Cardiac fibroblast (primary cell): ENCODE measurements at places on chromosomes 6 and 20.

GRCh38 chr20:55173601-55174000, 698.2 kb downstream of the DOK5 start:
- no peak for DNase-seq

DNA sequence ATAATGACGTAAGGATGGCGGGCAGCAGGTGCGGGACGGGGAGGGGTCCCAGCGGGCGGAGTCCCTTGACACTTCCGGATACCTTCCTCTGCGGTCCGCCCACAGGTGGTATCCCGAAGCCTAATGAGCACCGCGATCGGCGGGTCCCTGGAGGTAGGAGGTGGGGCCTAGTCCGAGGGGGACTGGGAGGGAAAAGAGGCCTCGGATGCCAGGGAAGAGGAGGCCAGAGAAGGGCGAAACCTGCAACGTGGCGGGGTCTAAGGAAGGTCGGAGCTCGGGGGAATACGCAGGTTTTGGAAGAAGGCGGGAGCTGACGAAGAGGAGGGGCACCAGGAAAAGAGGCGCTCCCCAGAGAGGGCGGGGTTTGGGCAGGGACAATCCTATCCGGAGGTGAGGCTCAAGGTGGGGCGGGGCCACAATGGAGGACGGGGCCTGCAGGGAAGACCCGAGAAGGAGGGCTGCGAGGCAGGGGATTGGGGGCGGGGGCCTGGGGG, 3.7 kb downstream of the PRSS16 start:
- peak; percentile 19 for DNase-seq

DNA sequence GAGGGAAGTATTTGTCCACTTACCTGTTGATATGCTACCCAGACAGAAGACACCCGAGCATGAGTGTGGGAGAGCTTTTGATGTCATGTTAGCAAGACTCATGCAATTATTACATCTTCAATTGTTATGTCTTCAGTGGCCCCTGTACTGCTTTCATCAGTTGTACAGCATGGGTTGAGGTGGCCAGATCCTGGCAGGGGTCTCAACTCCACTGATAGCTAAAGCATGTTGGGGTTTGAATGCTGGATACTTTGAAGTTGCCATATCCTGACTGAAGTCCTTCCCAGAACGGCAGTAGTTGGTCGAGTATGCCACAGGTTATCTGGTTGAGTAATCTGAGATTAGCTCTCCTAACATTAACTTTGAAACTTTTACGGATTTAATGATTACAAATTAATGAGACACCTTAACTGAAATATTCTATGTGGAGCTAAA, 46.7 kb downstream of the LRRN4 start:
- DNase-seq: peak; percentile 28

GRCh38 chr6:38942442-38942841, 106.1 kb upstream of the GLP1R start:
- DNase-seq: no peak

DNA sequence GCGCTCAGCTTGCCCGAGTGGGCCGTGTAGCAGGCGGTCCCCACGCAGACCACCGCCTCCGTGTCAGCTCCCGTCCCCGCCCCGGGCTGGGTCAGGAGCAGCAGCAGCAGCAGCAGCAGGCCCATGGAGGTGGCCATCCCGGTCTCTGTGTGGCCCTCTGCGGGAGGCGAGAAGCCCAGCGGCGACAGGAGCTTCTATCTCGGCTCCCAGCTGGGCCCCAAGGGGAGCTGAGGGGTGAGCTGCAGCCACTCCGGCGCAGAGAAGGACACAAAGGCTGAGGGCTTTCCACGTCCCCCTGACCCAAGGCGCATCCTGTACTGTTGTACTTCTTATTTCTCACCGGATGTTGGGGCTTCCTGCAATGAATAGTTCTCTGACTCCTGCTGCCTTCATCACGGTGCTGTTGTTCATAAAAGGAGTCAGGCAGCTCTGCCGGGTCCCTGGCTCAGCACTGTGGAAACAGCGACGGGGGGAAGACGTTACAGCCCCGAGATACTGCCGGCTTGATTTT, at the start of gene CD93:
CD93 (minus strand) TSS at position 269 of the 511 bp plus-strand sequence; CDS start at position 137, 132 bp downstream.
- peak; percentile 67 for DNase-seq

- no peak for DNase-seq
Measured at GRCh38 chr6:24149296-24149695, 23.3 kb downstream of the NRSN1 start.

DNA sequence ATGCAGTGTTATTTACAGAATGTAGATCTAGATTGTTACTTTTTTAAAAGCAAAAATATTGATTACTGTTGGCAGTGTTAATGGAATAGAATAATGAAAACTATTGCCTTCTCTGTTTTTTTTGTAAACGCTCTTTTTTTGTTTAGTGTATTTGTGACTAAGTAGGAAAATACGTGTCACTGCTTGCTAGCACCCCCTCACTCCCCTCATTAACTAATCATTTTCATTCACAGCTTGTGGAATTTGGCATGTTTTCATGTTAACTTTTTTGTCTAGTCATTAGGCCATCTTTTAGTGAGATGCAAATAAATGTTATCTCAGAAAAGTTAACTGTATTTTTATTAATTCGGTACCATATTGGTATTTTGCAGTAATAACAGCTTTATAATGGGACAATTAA, 29.8 kb downstream of the ADGRG6 start:
- no peak for DNase-seq

DNA sequence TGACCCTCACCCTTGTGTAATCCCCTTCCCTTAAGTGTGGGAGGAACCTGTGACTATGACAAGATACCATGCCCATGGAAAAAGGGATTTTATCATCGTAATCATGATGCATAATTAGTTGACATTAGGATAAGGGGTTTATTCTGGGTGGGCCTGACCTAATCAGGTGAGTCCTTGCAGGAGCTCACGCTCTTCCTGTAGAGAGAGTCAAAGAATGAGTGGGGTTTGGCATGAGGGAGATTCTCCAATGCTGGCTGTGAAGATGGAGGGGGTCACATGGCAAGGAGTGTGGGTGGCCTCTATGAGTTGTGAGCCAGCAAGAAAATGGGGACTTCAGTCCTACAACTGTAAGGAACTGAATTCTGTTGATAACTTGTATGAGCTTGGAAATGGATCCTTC, 342.0 kb upstream of the TSHZ2 start:
- no peak for DNase-seq

- DNase-seq: peak; percentile 77
Measured at GRCh38 chr20:43220612-43221011, 30.9 kb upstream of the PTPRT start.

GRCh38 chr6:133827766-133828165, 61.1 kb upstream of the TCF21 start:
- DNase-seq: no peak

GRCh38 chr6:143528164-143528811, 16.8 kb upstream of the FUCA2 start:
- no peak for DNase-seq

DNA sequence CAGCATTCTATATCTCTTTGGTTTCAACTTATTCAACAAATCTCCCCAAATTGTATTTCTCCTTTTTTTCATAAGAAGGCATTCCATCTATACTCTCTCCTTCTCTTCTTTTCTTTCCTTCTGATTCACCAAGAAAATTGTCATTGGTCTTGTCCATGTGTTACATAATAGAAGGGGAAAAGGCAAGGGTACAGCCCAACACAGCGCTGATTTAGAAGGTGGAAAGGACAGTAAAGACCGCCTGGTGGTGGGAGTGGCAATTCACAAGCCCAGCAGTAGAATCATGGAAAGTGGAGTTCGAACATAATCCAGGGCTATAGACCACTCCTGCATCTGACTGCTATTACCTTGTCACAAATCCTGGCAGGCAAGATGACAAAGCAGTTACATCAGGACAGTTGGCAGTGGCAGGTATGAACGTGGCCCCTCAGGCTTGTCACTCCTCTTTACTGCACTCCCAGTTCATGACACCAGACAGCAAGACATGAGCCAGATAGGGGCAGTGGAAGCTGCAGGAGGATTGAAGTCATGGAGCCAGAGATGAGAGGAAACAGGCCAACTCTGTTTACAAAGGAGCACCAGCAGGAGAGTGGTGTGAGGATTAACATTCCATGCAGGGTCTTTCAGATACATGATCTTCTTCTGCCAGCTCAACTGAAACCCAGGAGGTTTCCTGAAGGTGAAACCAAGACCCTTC, 2.1 kb upstream of the TNFAIP3 start:
- no peak for DNase-seq

GRCh38 chr6:147278891-147279290, 74.7 kb downstream of the STXBP5 start:
- DNase-seq: no peak

DNA sequence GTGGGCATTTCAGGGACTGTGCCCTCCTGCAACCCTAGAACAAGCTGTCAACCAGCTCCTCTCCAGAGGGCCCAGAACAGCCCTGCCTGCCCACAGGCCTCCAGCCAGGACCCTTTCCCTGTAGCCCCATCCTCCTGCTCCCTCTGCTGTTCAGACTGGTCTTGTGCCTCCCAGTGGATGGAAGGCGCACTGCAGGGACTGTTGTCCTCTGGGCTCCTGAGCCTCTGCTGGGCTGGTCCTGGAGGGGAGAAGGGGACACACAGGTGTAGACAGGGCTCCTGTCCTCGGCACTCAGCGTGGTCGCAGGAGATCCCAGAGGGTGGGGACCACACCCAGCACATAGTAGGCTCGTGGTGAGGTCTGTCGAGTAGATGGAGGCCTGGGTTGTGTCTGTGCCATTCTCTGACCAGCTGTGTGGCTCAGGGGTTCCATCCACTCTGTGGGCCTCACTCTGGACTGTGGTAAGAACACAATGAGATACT, 11.5 kb downstream of the ITPR3 start:
- peak; percentile 50 for DNase-seq

DNA sequence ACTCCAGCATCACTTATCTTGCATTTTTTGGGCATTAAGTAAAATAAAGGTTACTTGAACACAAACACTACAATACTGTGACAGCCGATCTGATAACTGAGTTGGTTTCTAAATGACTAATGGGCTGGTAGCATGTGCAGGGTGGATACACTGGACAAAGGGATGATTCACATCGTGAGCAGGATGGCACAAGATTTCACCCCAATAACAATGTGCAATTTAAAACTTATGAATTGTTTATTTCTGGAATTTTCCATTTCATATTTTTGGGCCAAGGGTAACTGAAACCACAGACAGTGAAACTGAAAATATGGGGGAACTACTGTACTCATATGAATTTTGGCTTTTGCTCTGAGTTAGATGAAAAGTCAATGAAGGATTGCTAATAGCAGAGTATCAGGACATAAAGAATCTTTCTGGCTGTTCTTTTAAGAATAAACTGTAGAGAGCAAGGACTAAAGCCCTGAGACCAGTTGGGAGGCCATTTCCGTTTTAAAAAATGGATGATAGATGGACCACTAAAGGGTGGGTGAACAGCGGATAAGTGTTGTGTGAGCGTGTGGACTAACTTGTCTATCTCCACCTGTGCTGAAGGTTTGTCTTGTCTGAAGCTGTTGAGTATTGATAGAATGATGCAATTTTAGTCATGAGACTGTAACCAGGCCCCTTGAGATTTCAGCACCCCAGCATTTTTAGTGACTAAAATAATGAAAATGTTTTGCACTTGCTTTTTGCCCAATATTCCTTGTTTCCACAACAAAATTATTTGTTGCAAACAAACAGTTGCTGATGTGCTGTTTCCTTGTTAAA, 8.2 kb downstream of the SPINT3 start:
- peak; percentile 5 for DNase-seq

GRCh38 chr20:57568088-57568896, 7.4 kb downstream of the PCK1 start:
- no peak for DNase-seq

GRCh38 chr6:154125421-154125820, 86.4 kb downstream of the OPRM1 start:
- DNase-seq: no peak

DNA sequence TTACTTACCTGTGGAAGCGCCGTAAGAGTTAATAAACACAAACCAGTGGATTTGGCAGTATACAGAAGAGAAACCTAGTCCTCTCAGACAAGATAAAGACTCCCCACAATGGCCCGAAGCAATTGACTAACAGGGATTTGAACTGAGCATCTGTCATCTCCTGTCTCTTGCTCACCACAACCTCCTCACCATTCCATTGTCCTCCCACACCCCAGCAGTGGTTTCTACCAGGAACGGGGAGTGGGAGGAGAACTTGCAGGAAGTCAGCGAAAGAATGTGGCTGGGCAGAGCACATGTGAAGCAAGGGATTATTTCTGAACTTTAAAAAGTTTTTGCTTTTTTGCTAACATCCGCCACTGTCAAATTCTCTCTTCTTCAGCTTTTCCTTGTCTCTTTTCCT, 24.6 kb upstream of the TAAR1 start:
- DNase-seq: peak; percentile 79

- DNase-seq: peak; percentile 20
Measured at GRCh38 chr6:139482287-139482686, 107.8 kb upstream of the CITED2 start.

DNA sequence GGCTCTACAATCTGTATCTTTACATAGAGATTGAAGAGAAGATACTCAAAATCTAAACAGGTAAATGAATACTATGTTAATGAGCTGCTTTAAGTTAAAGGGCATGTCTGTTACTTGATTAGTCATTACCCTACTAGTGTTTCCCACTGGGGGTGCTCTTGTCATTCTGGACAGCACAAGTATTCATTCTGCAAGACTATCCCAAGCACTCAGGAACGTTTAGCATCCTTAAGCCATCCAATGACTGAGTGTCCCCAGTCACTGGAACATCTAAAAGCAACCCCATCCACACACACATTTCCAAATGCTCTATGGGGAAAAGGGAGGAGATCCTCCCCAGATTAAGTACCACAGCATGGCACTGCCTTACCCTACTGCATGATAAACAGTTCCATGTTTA, 25.7 kb downstream of the EZR start:
- DNase-seq: peak; percentile 62

GRCh38 chr20:23234311-23235078, 116.1 kb upstream of the NXT1 start:
- DNase-seq: peak; percentile 68

DNA sequence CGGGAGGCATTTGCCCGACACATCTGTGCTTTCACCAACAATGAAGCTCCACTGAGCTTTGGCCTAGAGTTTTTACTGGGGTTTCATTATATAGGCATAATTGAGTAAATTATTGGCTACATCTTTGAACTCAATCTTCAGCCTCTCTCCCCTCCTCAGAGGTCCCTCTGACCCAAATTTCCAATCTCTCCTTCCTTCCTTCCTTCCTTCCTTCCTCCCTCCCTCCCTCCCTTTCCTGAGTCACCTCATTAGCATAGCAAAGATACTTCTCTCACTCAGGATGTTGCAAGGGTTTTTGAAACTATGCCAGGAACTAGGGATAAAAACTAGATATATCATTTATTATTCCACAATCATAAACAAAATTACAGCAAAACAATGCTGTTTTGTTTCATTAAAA, 238.2 kb upstream of the PRND start:
- DNase-seq: peak; percentile 49

DNA sequence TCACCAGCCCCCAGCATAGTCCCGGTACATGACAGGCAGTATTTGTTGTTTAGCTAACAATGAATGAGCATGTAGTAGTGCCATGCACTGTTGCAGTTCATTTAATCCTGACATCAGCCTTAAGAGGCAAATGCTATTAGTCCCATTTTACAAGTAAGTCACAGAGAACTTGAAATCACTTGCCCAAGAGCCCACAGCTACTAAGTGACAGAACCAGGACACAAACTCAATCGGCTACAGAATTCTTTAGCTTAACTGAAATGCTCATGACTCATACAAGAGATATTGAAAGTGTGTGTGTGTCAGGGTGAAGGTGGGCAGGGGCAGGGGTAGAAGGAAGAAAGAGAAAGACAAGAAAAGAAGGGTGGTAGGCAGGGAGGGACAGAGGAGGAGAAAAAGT, 52.7 kb downstream of the UNC5CL start:
- no peak for DNase-seq
